ENCODE measurements at places on chromosomes 2 and 18.
A peak's percentile ranks its signal among the peaks of the same experiment; 100 is the strongest.

DNA sequence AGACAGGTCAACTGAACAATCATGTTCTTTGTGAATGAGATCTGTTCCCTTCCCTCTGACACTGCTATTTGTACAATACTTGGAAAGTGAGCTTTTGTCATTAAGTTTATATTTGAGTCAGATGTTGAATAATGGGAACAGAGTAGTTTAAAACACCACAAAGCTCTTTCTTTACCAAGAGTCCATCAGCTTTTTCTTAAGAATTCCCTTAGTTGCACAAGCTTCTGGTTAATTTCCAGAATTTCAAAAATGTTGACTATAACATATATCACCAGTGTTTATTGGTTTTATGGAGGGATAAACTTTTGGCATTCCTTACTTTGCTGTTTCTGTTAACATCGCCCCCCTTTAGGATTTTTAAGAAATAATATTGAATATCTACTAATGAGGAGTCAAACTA, 403.7 kb downstream of the CCDC85A start:
- no peak for DNase-seq

DNA sequence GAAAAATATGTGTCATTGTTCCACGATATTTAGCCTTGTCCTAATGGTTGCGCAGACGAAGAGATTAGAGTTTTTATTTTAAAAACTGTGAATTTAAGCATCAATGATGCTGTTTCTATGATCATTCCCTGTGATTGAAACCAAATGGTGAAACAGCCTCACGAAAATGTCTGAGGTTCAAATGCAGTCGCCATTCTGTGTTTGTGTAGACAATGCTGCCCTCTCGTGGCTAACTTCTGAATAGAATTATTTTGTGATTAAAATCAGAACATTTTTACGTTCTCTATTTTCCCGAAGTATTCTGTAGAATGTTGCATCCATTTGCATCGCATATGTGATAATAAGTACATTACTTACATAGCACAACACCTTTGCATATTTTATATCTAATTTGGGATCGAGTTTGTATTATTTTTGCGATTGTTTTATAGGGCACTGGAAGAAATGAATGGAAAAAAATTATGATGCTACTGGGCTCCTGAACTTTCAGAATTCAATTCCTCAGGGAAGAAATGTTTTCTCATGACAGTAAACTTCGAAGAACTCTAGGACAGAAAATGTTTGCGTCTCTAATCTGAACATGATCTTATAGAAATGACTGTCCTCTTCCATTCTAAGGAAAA, 54.8 kb upstream of the CREB1 start:
- DNase-seq = no peak

DNA sequence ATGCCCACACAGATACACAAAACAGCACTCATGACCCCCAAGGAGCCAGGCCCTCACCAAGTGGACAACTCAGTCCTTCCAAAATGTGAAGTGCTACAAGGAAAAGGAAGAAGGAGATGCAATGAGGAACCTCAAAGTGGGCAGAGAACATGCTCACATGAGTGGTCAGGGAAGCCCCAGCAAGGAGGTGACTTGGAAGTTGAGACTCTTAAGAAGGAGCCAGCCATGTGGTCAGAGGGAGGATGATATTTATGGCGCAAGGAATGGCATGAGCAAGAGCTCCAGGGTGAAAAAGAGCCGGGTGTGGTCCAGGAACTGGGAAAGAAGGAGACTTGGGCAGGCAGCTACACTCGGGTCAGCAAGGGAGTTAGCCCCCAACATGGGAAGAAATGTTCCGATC, 30.0 kb upstream of the KLHL29 start:
- DNase-seq = no peak

- no peak for DNase-seq
Observed at GRCh38 chr2:65024149-65024829, 31.9 kb upstream of the CEP68 start.

DNA sequence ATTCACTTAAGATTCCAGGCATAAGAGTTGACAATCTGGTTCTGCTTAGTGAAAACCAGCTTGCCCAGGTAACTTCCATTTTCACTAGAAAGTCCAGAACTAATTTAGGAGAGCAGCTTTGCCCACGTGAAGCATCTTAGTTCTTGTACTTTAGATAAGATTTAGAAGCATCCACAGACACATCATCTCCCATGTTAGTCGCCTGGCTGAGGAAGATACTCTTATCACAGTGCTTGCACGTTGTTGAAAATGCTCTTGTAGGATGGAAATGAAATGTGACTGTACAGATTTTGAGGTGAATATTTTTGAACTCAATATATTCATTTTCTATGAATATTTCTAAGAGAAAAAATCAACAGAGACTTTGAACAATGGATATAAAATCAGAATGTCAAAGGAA, 159.7 kb downstream of the SOCS6 start:
- no peak for DNase-seq

DNA sequence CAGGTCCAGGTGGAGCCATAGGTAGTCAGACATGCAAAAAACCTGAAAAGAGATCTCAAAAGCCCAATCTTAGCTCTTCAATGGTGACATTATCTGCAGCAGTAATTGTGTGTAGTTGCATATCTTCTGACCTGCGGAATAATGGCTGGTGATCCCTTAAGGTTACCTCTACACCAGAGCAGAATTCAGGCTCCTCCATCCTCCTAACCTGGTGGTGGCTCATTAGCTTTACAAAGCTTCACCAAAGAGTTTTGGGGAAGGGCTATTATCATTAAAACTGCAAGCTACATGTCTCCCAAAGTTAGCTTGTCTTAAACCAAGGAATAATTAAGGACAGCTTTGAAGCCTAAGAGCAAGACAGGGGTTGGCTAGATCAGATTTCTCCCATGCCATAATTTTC, 42.6 kb upstream of the CHST9 start:
- DNase-seq = no peak

DNA sequence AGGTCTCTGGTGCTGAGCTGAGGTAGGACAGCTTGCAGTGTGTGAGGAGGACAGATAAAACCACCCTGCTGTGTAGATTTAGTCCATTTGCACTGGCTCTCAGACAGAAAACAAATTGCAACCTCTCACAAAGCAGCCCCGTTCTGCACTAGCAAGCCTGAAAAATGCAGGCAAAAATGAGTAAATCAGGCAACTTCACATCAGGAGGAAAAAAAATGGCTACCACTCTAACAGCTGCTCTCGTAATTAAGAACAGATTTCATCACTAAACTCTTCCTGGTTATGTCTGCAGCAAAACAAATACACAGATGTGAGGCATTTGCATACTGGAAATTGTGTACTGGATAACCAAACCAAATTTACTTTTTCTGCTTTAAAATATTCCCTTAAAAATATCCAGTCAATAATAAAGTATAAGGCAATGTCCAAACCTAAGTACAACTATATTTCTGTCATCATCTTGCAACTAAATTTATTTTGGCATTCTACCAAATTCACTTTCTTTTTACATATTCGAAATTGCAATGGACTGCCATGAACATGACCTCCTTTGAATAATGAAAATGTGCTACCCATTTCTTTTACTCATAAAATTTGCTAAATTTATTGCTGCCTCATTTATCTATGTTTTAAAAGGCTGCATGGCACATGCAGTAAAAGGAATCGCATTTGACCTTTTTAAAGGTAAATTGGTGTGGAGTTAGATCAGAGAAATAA, 157.4 kb downstream of the AFF3 start:
- no peak for DNase-seq

- peak; percentile 62 for DNase-seq
Observed at GRCh38 chr18:13566941-13567746, 159.2 kb downstream of the FAM210A start.
